DMS153 (cell line): ENCODE measurements at places on chromosomes 11 and 22.

- peak; percentile 18 for DNase-seq
Measured at GRCh38 chr22:43399338-43399979, 12.4 kb upstream of the MPPED1 start.

- DNase-seq = no peak
Measured at GRCh38 chr11:15551901-15552851, 437.5 kb downstream of the INSC start.

DNA sequence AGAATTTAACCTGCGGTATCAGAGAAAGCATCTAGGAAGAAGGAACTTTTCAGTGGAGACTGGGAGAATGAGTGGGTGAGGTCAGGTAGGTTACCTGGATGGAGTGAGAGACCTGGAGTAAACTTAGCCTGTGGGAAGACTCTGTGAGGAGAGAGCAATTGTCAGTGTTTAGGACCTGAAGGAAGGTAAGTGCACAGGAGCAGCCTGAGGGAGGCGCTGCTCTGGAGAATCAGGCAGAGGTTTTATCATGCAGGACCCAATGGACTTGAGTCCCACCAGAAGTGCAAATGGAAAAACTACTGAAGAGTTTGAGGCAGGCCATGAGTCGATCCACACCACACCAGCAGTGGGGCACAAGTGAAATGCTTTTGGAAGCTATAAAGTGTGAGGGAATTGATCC lies 10.6 kb upstream of the IFTAP start:
- DNase-seq = no peak

GRCh38 chr11:12784445-12784844 lies 110.2 kb downstream of the TEAD1 start:
- DNase-seq = no peak

GRCh38 chr11:120694726-120695125 lies 183.2 kb downstream of the GRIK4 start:
- DNase-seq = peak; percentile 14

DNA sequence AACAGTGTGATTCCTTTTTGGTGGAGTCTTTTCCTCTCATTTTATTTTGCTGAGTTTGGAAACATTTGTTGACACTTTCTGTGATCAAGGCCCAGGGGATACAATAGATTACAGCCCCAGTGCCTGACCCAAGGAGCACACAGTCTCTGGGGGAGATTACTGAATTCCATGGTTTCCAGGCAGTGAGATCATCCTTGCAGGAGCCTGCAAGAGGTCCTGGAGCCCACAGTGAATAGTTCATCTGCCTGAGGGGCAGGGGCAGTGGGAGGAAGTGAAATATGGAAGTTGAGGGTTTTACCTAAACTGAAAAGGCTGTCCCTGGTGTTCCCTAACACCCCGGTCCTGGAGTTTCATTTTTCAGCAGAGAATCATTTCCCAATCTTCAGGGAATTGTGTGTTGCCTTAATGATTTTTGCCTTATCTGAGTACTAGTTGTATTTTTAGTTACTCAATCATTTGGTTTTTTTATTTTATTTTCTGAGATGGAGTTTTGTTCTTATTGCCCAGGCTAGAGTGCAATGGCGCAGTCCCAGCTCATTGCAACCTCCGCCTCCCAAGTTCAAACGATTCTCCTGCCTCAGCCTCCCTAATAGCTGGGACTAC lies 7.7 kb downstream of the CCS start:
- no peak for DNase-seq
